ENCODE measurements at places on chromosomes 7 and 10.

GRCh38 chr7:125563964-125564529 lies 634.4 kb upstream of the POT1 start:
- DNase-seq, result no peak

- DNase-seq, result no peak
Measured at GRCh38 chr7:146670532-146670931, 553.9 kb downstream of the CNTNAP2 start.

DNA sequence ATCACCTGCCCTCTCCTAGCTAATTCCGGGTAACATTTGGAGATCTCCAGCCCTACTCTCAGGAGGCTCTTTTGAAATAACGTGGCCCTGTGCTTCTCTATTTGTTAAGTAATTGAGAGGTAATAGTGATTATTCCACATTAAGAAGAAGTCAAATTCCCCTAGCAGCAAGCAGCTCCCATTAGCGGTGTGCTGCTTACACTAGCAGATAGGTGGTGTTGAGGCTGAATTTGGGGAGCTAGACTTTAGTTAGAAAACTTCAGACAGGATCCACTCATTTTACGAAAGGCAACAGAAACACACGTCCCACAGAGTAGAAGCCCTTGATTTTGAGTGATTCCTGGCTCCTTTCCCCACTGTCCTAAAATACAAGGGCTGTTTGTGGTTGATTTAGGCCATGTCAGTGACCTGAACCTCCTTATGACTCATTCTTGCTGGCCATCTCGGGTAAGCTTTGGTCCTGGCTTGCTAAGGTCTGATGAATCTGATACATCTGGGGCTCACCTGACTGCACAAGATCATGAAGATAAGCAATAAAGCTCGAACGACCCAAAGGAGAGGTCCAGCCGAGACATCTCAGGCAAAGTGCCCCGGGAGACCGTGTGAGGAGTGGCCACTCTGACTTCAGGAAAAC lies 77.2 kb downstream of the FAM204A start:
- DNase-seq, result no peak

DNA sequence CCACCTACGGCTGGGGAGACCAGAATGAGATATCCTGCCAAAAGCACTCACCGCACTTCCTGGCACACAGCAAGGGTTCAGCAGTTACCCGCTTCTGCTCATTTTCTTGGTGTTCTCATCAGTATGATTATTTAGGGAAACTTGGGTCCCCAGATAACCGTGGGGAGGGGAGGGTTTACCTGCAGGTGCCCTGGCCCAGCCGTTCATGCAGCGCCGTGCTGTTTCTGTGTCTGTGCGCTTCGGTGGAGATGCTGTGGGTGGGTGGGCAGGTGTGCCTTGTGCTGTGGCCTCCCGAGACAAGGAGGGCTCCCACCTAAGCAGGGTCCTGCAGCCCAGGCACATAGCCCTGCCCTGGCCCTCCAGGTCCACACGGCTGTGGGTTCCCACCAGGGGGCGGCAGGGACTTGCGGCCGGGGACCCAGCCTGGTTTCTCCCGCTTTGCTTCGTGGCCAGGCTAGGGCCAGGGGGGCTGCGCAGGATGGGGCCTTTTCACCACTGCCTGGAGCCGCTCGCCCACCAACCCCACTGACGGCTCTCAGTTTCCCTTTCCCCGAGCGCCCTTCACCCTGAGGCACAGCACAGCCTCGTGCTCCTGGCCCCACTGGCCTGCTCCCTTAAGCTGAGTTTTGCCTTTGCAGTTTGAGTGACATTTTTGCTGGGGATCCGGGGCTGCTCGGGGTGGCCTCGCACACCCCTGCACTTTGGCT lies 78.5 kb downstream of the LHPP start:
- no peak for DNase-seq

- no peak for DNase-seq
Measured at GRCh38 chr10:86392723-86393094, 26.1 kb upstream of the GRID1 start.

DNA sequence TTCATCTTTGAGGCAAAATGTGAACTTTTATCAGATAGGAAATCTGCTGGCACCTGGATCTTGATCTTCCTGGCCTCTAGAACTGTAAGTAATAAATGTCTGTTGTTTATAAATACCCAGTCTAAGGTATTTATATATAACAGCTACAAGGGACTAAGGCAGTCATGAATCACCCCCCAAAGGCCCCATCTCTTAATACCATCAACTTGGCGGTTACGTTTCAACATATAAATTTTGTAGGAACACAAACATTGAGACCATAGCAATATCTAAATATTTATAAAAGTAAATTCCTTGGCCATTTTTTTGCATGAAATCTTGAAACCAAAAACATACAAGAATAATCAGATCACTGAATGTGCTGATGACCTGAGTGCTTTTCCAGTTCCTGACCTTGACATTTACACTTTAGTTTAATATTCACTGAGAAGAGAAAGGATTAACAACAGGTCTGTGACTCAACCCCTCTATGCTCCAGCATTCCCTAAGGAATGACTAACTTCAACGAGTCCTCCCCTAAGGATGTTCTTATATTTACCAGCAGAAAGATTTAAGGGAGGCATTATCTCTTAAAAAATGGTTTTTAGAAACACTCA lies 1438.5 kb upstream of the CELF2 start:
- no peak for DNase-seq

All from spinal cord (tissue), 10 donors.